NCI-H1694 treated with DMSO at 0.1 percent for 48 hours (cell line): ENCODE measurements at places on chromosomes 4 and X.

GRCh38 chr4:80182237-80182866 is 15.0 kb upstream of the PRDM8 start:
- DNase-seq = peak; percentile 13

- DNase-seq = no peak
Measured at GRCh38 chr4:137597752-137598430, 65.6 kb upstream of the PCDH18 start.

DNA sequence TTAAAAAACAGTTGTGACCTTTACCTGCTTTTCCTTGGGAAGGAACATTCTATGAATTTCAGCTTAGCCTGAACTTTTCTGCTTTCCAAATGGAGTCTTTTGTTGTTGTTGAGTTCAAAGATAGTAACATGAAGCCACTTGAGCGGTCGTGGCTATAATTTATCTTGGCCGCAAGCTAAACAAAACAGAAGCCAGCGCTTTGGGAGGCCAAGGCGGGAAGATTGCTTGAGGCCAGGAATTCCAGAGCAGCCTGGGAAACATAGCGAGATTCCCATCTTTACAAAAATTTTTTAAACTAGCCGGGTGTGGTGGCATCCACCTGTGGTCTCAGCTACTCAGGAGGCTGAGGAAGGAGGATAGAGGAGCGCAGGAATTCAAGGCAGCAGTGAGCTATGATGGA is 29.9 kb downstream of the TKTL1 start:
- DNase-seq = no peak

GRCh38 chr4:105708181-105709080 is at the start of the genes GSTCD and INTS12:
TSS of gene GSTCD (plus strand) at chr4:105708784. CDS start at chr4:105717614, 8,830 bp downstream.
TSS of gene INTS12 (minus strand) at chr4:105708689. CDS start at chr4:105700005, 8,684 bp downstream.
- peak; percentile 70 for DNase-seq

- DNase-seq = no peak
Measured at GRCh38 chrX:119654112-119654531, 38.8 kb downstream of the SEPTIN6 start.

DNA sequence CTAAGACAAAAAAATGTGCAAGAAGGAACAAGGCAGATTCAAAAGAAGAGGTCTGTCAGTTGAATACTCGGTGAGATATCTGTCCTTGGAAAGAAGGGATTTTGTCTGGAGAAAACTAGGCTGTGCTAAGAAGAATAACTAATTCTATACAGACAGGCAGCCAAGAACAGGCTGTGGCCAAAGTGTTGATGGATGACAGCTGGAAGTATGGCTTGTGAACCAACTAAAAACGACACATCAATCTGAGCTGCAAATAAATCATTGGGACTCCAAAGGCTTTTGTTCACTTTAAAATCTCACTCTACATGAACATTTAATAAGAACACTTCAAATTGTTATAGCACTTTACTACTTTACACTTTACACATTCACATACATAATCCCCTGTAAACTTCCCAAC is 70.5 kb upstream of the IGSF1 start:
- no peak for DNase-seq

- no peak for DNase-seq
Measured at GRCh38 chrX:46325312-46325877, 219.8 kb downstream of the ZNF674 start.

- DNase-seq = peak; percentile 1
Measured at GRCh38 chrX:3651277-3651676, 62.2 kb downstream of the PRKX start.

GRCh38 chrX:140123446-140123845 is 158.1 kb upstream of the CXorf66 start:
- no peak for DNase-seq

- no peak for DNase-seq
Measured at GRCh38 chr4:98508829-98509598, 149.4 kb downstream of the TSPAN5 start.
